ENCODE measurements at places on chromosomes 16 and 17.

DNA sequence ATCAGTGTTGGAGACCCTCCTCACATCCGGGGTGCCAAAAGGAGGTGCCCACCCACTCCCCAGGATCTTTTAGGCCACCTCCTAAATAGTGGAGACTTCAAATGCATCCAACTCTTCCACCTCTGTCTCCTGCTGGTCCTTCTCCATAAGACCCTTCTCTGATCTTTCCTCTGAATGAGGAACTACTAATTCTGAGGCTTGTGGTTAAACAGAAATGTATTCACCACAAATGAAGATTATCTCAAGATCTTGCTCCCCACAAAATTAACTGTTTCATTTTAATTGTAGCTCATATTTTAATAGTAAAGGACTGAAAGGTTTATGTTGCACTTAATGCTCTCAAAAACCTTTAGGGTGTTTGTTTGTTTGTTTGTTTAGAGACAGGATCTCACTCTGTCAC is 34.1 kb downstream of the TLE7 start:
- no peak for DNase-seq

GRCh38 chr17:67376415-67376736 is 705 bp upstream of the PITPNC1 start:
- DNase-seq = no peak

- no peak for DNase-seq
These were observed 1.1 kb downstream of the CCL13 start for GRCh38 chr17:34357398-34357797.

- peak; percentile 57 for DNase-seq
These were observed 12.7 kb upstream of the STAC2 start for GRCh38 chr17:39238311-39238972.

GRCh38 chr17:17819561-17819995 is 17.2 kb downstream of the SREBF1 start:
- DNase-seq = peak; percentile 92

All from CD14-positive monocyte (primary cell).